ENCODE measurements at places on chromosomes 7 and 10.

DNA sequence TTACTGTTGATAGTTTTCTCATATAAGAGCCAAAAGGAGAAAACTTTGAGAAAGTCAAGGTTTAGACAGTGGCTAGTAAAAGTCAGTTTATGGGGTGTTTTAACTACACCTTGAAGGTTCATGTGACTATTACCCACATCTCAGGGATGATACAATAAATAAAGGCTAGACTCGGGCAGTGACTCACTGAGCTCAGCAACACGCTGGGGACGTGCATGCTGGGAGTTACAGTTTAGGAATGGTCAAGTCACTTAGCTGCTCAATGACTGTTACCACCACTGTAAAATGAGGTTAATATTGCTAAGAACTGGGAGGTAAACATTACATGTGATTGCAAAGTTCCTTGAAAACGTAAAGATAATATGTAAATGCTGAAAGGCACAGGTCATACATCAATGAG, 1254.4 kb upstream of the PHF14 start:
- no peak for DNase-seq

- DNase-seq = no peak
These were observed 293.8 kb downstream of the RNLS start for GRCh38 chr10:88289342-88289741.

GRCh38 chr7:91280185-91280584, 16.0 kb downstream of the FZD1 start:
- no peak for DNase-seq

GRCh38 chr10:13634207-13634606, 47.4 kb downstream of the PRPF18 start:
- no peak for DNase-seq

DNA sequence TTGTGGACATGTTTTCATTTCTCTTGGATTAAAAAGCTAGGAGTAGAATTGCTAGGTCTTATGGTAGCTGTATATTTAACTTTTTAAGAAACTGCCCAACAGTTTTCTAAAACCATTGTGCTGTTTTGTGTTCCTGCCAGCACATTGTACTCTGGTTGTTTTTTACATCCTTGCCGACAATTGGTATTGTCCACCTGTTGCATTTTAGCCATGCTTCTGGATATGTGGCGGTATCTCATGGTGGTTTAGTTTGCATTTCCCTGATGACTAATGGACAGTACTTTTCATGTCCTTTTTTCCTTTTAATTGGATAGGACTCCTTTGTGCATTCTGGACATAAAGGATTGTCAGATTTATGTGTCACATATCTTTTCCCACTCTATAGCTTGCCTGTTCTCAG, 45.5 kb downstream of the STK17A start:
- DNase-seq = no peak

GRCh38 chr7:50415844-50416364, 34.2 kb downstream of the FIGNL1 start:
- DNase-seq = no peak

DNA sequence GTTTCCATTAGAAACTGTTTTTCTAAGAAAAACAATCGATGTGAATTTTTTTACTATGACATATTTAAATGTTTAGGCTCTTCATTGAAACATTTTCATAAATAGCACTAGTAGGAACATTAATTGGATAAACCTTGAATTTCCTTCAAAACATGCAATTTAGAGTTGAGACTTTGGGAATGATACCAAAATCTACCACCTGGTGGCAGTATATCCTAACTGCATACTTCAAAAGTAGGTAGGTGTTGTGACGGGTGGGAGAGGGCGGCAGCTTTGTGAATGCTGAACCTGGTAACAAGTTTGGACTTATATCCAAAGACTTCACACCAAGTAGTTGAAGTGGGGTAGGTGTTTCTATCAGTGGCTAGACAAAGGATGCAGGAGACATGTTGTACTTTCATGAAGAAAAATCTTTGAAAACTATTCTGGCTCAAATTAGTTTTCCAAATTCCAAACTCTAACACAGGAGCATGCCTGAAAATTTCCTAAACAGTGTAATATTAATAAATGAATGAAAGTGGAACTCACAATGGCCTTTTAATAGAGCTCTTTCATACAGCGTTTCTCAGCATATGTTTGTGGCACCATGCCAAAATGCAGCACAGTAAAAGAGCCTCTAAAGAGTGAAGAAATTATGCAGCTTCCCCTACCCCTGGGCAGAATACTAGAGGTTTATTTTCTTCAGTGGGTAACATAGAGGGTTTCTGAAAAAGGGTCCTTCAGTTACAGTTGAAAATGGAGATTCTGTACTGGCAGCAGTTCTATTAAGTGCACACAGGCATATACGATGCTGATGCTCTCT, 201.0 kb upstream of the TPK1 start:
- no peak for DNase-seq

DNA sequence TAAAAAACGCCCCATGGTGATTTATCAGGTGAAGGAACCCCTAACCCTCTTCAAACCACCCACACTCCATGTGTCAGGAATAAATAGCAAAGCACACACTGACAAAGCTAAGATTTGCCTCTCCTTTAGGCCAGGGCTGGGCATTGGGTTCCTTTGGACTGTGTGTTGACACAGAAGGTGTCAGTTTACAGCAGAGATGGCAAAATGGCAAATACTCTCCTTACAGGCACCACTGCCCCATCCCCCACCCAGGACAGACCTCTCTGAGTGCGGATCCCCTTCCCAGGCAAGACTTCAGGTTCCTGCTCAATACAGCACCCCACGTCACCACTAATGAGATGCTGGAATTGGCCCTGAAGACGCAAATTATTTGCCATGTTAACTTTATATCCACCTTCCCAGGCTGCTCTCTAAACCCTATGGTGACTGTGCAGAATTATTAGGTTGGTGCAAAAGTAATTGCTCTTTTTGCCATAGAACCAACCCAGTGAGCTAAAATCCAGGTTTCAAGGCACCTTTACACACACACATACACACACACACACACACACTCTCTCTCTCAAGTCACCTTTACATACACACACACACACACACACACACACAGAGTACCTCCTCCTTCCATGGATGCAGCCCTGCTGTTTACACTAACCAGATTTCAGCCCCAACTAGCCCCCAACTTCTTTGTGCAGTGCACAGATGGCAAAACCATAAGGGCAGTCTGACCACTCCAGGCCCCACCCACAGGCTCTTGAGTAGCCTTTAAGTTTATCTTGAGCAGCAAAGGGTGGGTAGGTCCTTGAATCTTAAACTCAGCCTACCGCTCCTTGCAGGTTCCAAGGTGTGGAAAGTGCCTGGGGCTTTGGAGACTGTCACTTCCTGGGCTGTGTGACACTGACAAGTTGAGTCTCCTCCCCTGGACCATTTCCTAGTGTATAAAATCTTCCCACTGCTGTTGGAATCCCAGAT, 4.0 kb upstream of the ZCCHC24 start:
- no peak for DNase-seq

DNA sequence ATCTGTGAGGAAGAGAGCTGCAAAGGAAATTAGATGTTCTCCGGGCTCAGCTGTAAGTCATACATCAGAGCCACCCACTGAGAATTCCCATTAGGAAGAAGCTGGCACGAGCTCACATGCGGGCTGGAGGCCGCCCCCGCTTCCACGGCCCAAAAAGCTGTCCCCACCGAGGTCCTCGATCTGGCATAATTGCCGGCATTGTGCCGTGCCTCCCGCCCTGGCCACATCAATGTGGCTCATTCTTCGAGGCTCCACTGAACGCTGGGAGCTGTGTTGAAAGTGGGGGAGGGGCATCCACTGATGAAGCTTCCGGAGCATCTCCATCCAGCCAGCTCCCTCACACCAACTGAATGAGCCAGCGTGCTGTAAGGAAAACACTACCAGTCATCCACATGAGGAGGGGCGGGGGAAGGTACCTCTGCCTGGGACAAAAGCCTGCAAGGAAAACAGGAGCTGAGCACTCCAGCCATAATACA, 173.1 kb downstream of the PTPRN2 start:
- no peak for DNase-seq

- DNase-seq = no peak
These were observed 12.8 kb upstream of the HK1 start for GRCh38 chr10:69265521-69265920.

Measured in GM18507 (cell line).